ENCODE measurements at places on chromosomes 3 and 15. TPM values are rescaled to one million over a fixed set of nuclear protein-coding genes. Genes with fewer than 3 reads are reported as not detected.

DNA sequence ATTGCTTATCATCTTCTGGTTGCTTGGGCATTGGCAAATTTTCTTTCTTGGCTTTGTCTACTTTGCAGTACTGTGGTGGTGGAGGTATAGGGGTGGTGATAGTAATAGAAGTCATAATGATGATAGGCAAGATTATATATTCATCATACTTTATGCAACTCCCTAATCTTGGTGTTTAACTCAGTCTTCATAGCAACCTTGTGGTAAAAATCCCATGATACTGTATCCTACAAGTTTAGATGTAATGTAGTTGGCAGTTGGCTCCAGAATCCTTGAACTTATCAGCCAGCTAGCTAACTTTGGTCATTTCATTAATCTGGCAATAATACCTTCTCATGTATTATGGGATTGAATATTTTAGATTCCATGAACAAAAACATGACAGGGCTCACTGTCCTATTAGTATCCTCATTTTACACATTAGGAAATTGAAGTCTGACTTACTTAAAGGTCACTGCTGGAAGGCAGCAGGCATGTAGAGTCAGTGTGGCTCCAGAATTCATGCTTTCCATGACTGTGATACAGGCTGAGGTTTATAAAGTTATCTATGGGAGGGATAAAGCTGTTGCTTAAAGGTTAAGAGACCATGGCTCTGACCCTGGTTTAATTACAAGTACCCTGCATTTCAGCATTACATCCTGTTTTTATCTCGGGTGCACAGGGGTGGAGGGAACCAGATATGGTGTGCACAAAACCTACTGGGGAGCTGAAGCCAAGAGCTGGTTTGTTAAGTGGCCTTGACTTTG is 33.3 kb downstream of the RBMS3 start:
- no peak for DNase-seq

DNA sequence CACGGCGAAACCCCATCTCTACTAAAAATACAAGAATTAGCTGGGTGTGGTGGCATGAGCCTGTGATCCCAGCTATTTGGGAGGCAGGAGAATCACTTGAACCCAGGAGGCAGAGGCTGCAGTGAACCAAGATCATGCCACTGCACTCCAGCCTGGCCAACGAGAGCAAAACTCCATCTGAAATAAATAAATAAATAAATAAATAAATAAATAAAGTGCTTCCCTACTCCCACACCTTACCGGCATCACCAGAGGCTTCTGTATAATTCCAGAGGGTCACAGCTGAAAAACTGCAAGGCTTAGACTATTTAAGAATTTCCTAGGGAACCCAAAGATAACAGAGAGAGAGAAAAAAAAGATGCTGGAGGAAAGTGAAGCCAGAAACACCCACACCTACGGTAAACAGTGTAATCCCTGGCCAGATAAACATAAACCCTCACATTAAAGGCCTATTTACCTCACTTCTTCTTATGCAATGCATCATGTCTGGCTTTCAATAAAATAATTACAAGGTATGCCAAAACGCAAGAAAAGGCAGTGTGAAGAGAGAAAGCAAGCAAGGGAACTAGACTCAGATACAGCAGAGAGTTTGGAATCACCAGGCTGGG is 15.0 kb upstream of the TRPM1 start:
- no peak for DNase-seq

DNA sequence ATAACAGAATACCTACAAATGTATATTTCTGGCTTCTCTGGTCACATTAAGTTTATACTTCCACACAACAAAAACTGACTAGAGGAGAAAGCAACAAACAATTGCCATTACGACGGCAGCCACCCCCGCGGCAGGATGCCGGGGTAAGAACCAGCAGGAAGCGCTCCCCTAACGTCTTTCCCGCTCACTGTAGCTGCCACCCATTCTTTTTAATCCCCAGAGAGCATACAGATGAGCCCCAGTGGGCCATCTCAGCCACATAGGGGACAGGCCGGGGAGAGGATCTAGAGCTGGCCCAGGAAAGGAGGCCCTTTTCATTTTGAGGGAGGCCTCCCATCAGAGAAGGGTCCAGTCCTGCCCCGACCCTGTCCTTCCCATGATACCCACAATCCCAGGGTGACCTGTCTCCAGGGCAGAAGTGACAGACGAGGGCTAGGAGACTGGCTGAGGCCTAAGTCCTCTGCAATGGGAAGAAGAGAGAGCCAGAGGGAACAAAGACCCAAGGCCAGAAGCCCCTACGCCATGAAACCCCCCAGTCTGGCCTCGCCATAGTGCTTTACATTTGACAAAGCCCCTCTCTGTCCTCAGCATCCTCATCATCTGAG is 3.6 kb upstream of the CALML4 start:
- no peak for DNase-seq

- DNase-seq = no peak
Measured at GRCh38 chr3:33883538-33883950, 85.1 kb downstream of the PDCD6IP start.

Gene CLPX
- 74.5 TPM for total RNA-seq

GRCh38 chr3:173734473-173734872 is 336.9 kb downstream of the NLGN1 start:
- no peak for DNase-seq

DNA sequence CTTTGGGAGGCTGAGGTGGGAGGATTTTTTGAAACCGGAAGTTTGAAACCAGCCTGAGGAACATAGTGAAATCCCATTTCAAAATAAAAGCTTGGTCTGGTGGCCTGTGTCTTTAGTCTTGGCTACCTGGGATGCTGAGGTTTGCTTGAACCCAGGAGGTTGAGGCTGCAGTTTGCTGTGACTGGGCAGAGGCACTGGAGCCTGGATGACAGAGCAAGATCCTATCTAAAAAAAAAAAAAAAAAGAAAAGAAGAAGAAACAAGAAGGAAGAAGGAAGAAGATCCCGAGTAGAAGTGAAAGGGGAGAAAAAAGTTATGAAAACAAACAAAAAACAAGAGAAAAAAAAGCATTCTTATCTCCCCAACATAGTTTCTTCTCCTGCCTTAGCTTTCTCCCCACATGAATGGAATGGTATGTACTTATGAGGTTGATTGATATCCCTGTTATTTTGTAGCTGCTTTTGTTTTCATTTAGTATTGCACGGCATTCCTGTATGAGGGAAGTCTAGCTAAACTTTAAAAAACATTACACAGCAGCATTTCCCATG is 42.4 kb downstream of the TMEM40 start:
- DNase-seq = no peak

DNA sequence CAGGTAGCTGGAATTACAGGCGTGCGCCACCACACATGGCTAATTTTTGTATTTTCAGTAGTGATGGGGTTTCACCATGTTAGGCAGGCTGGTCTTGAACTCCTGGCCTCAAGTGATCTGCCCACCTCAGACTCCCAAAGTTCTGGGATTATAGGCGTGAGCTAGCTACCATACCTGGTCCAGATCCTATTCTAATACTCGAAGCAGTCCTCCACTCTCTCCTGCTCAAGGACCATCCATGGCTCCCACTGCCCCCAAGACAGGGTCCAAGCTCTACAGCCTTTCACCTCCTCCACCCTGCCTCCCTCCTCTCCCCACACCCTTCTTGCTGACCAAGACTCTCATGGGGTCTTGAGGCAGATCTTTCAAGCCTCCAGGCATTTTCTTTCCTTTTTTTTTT is 12.6 kb upstream of the GRIP2 start:
- DNase-seq = no peak
